Stimulated activated CD8-positive, alpha-beta memory T cell treated with anti-CD3 and anti-CD28 coated beads, Interleukin-15, amount 100 ng/mL, for 4 hours (primary cell): ENCODE measurements at places on chromosomes 12 and 14.

DNA sequence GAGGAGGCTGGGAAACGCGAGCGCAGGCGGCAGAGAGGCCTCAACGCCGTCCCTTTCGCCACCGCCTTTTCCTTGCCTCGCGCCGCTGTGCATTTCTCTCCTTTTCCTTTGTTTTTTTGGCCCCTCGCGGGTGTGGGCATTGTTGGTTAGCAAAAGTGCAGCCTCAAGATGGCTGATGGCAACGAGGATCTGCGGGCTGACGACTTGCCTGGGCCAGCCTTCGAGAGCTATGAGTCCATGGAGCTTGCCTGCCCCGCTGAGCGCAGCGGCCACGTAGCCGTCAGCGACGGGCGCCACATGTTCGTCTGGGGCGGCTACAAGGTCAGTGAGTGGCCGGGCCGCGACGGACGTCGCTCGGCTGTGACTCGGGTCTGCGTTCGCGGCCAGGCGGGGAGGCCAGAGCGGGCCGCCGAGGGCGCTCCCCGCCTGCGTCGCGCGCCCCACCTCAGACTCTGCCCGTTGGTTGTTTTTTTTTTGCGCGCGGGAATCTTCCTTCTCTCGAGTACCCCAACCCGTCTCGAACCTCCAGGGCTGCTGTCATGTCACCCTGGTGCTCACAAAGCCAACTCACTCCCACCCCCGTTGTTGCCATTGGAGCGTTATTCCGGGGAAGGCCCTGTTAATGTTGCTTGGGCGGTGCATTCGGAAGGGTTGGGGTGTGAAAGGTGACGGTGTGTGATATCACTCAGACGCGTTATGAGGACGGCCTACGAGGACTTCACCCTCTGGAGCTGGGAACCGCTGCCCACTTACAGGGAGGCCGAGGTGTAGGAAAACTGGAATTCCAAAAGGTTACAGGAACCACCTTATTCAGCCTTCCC, 558 bp downstream of the KLHDC2 start:
- peak; percentile 57 for DNase-seq

DNA sequence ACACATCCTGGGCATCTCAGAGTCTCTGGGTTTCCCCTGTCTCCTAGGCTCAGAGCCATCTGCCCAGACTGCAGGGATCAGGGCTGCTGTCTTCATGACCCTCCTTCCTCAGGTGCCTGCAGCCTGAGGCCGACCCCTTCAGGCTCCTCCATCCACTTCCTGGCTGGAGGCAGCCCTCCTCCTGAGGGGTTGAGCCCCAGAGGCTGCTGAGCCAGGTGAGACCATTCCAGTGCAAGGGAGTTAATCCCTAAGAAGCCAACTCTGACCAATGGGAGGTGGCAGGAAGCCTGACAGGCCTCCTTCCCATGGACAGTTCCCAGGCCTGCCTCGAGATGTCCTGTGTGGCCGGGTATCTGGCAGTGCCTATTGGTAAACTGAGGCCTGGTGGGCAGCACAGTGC, 8.4 kb upstream of the PPP4R4 start:
- DNase-seq, result no peak

DNA sequence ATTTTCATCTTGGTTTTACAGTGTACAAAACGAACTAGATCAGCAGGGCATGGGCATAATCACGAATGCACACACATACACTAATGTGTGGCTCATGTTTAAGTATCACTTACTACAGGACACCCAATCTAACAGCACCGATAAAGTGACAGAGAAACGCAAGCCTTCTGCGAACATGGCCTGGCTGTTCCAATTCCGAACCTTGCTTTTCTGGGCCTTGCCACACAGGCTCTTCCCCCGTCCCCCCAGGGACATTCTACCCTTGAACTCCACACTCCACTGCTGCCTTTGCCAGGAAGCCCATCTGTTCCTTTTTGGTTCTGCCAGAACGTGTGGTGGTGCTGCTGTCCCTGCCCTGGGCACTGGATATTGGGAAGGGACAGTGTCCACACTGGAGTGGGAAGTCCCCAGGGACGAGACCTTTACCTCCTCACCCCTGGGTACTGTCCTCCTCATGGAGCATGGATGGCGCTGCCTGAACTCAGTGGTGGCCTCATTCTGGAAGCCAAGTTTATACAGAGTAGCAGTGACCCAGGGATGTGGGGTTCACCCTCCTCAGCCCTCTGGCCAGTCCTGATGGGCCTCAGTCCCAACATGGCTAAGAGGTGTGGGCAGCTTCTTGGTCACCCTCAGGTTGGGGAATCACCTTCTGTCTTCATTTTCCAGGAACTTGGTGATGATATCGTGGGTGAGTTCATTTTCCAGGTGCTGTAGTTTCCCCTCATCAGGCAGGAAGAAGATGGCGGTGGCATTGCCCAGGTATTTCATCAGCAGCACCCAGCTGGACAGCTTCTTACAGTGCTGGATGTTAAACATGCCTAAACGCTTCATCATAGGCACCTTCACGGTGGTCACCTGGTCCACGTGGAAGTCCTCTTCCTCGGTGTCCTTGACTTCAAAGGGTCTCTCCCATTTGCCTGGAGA, 7.9 kb downstream of the SERPINA1 start:
- DNase-seq, result no peak

- no peak for DNase-seq
Measured at GRCh38 chr12:30719060-30719459, 23.4 kb upstream of the IPO8 start.

- no peak for DNase-seq
Measured at GRCh38 chr14:32078023-32078857, 1.1 kb downstream of the ARHGAP5 start.

- no peak for DNase-seq
Measured at GRCh38 chr12:85874031-85874461, at the start of gene NTS. NTS (plus strand) TSS chr12:85874295; CDS start chr12:85874404, 109 bp downstream.

- no peak for DNase-seq
Measured at GRCh38 chr12:119151445-119152026, 27.2 kb upstream of the HSPB8 start.

DNA sequence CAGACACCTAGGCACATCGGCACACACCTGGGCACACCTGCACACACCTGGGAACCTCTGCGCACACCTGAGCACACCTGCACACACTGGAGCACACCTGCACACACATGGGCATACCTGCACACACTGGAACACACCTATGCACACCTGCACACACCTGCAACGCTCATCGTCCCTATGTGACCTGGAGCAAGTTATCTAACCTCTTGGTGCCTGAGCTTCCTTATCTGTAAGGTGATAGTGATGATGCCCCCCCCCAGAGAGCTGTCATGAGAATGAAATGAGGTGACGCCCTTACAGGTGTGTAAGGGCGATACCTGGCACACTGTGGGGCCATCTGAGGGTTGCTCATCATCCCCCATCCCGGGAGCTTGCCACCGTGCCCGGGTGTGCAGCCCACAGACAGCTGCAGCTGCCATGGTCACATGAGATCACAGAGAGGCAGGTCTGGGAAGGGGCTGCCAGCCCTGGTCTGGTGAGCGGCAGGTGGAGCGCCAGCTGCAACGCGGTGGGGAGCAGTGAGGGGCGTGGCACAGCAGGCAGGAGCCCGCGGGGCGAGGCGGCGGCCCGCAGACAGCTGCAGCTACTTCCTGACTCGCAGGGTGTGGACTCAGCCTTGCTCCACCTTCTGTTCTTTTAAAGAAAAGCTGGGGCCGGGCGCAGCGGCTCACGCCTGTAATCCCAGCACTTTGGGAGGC, 59.9 kb upstream of the FBRSL1 start:
- DNase-seq, result no peak

DNA sequence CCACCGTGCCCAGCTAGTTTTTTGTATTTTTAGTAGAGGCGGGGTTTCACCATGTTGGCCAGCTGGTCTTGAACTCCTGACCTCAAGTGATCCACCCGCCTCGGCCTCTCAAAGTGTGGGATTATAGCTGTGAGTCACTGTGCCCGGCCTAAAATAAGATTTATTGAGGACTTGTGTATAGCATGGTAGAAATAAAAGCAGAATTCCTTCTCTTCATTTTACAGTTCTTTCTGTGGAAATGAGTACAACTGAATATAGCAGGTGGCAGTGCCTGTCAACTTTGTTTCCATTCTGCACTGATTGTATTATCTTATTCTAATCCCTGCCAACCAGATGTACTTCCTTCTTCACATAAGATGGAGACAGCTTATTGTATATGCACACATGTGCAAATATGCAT, 41.0 kb downstream of the DIP2B start:
- no peak for DNase-seq

DNA sequence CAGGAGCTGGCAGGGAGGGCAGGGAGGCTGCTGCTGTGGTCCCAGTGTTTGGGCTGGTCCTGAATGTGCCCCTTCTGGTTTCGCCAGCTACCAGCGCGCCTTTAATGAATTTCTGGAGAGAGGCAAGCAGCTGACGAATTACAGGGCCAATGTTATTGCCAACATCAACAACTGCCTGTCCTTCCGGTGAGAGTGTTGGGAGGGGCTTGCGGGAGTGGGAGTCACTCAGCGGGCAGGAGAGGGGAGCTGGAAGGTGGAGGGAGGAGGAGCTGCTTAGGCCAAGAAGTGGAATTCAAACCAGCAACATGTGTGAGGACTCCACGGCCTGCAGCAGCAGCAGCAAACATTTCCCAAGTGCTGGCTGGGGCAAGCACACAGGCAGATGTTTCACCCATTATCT, 7.7 kb downstream of the TNFAIP2 start:
- no peak for DNase-seq

DNA sequence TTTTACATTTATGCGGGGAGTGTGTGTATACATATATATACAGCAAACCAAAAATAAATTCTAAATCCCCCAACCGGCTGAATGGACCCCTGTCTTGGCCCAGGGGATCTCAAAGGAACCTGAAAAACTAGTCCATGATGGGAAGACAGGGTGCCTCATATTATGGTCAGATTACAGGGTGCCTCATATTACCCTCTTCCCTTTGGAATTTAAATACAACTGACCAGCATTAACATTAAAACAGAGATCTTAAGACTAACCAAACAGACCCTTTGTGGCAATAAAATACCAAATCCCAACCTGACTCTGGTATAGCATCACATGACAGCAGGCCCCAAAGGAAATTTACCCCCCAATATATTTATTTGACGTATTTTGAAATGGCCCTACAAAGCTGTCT, 17.0 kb downstream of the GSTZ1 start:
- no peak for DNase-seq
